ENCODE measurements at places on chromosomes 13 and 19. TPM values are rescaled to one million over a fixed set of nuclear protein-coding genes. Genes with fewer than 3 reads are reported as not detected.

Gene SIGLECL1
- not detected for polyA plus RNA-seq

DNA sequence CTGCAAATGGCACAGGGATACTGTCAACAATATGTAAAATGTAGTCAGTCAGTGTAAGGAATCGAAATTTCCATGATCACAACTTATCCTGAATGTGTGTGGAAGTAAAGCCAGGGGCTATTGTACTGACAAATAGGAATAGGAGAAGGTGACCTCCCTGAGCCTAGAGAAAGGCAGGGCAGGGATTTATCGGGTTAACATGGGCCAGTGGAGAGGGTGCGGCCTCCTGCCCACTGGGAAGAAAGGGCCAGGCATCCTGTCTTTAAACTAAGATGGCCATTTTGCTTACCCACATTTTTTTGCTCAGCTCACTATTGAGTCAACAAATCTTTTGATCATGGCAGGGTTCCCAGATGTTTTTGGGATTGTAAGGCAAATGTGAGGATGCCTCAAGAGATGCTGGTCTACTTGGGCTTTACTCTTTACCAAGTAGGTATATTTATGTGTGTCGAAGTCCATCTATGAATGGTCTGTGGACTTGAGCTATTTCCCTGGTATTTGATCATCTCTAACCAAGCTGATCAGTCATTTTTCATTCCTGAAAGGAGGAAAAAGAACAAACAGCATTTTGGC is 116.6 kb upstream of the RNF113B start:
- no peak for DNase-seq

GRCh38 chr13:31797154-31797775 is 57.9 kb downstream of the RXFP2 start:
- DNase-seq: no peak

Gene CLEC17A
- 0.22 TPM for polyA plus RNA-seq

DNA sequence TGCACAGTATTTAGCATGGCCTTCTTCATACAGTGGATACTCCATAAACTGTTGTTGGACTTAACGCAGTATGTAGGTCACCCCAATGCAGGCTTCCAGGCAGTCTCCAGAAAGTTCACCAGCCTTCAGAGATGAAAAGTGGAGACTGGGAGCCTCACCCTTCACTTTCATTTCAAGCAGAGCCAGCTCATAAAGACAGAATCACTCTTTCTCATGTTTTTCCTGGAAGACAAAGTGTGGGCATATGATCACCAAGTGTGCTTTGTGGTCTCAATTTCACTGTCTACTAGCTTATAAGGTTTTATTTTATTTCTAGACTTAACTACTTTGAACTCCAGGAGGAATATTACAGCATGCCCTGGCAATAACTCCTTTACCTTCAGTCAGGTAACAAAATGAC is 26.3 kb upstream of the TNFSF11 start:
- DNase-seq: no peak

DNA sequence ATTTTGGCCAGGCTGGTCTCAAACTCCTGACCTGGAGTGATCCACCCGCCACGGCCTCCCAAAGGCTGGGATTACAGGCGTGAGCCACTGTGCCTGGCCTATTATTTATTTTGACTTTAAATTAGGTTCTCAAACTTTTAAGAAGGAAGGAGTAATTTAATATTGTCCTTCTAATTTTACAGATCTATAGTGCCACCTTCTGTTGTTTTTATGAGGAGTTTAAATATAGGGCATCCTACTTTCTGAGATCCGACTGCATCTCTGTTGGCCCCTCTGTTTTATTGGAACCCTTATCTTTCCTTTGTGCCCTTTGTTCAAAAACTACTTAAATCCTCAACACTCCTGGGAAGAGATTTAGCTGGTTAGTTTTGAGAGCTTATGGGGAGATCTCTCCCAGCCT is 25.4 kb upstream of the ZMYM5 start:
- no peak for DNase-seq

DNA sequence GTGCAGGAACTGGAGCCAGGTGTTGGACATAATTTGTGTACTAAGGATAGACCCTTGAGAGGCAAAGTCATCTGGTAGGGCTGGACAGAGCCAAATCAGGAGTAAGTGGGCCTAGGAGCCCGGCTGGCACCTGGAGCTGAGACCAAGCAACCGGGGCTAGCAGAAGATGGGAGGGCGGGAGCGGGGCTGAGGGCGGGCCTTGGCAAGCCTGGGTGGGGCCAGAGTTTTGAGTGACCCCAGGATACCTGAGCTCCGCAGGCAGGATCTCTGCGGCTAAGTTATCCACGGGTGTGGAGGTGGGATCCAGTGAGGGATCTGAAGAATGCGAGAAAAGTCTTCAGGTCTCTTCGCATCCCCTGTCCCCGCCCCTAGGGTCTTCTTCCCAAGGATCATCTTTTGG is 8.2 kb downstream of the HOOK2 start:
- no peak for DNase-seq

- DNase-seq: peak; percentile 3
Measured at GRCh38 chr13:32381539-32381938, 46.4 kb downstream of the N4BP2L1 start.

All from right renal pelvis (tissue), 4 donors.